ENCODE measurements at places on chromosomes 5 and 9.

- no peak for DNase-seq
Measured at GRCh38 chr5:150075806-150076205, 10.5 kb downstream of the CSF1R start.

GRCh38 chr5:132053483-132053882 lies 7.0 kb upstream of the IL3 start:
- DNase-seq: no peak

DNA sequence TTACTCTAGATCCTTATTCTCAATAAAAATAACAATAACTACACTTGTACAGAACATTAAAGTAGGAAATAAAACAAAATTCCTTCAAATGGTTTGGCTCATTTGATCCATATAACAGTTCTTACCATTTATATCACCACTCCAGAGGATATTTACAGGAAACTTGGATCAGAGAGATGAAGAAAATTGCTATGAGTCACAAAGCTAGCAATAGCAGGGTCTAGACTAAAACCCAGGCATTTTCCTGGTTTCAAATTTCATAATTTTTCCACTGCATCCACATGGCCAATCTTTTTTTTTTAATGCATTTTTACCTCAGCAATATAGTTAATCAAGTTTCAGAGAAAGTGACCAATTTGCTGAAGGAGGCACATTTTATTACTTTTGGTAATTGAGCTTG lies 299.2 kb downstream of the ELAVL2 start:
- no peak for DNase-seq

- no peak for DNase-seq
Measured at GRCh38 chr9:4389755-4390154, 89.9 kb upstream of the GLIS3 start.

DNA sequence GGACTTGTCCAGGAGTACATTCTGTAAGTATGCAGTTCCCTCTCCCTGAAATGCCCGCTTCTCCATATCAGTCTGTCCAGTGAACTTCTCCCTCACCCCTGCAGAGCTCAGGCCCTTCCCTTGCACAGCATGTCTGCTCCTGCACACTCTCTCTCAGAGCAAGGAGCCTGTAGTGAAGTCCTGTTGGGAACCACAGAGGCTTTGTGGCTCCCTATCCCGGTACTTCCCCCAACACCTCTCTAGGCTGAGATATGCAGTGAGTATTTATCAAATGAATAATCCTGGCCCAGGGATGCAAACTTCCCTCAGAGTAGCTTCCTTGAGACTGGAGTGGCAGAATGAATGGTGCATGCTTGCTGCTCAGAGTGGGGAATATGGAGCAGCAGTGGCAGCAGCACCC lies 48.8 kb downstream of the POC5 start:
- DNase-seq: no peak

GRCh38 chr9:86792136-86792535 lies 155.2 kb downstream of the GAS1 start:
- DNase-seq: no peak

GRCh38 chr9:72704688-72705375 lies 183.4 kb downstream of the TMC1 start:
- no peak for DNase-seq
